HCT116 (cell line): ENCODE measurements at places on chromosomes 1 and 21.

GRCh38 chr1:77336729-77337128 is 54.9 kb downstream of the AK5 start:
- DNase-seq: no peak

GRCh38 chr1:74470936-74471335 is 41.5 kb downstream of the LRRC53 start:
- no peak for DNase-seq

DNA sequence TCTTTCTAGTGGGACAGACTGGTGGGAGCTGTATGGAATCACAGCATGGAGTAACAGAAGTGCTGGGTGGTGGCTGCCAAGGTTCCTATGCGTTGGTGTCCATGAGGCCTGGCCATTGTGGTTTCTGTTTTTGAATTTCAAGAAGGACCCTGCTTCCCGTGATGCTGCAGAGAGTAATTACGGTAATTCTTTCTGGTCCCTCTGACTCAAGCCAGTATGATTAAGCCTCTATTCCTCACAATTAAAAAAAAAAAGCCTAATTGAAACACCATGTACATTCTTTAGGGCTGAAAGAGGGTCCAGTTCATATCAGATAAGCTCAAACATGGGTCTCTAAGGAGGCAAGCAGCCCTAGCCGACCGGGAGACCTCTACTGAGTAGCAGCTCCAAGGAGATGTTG is 10.5 kb upstream of the C1orf21 start:
- no peak for DNase-seq

DNA sequence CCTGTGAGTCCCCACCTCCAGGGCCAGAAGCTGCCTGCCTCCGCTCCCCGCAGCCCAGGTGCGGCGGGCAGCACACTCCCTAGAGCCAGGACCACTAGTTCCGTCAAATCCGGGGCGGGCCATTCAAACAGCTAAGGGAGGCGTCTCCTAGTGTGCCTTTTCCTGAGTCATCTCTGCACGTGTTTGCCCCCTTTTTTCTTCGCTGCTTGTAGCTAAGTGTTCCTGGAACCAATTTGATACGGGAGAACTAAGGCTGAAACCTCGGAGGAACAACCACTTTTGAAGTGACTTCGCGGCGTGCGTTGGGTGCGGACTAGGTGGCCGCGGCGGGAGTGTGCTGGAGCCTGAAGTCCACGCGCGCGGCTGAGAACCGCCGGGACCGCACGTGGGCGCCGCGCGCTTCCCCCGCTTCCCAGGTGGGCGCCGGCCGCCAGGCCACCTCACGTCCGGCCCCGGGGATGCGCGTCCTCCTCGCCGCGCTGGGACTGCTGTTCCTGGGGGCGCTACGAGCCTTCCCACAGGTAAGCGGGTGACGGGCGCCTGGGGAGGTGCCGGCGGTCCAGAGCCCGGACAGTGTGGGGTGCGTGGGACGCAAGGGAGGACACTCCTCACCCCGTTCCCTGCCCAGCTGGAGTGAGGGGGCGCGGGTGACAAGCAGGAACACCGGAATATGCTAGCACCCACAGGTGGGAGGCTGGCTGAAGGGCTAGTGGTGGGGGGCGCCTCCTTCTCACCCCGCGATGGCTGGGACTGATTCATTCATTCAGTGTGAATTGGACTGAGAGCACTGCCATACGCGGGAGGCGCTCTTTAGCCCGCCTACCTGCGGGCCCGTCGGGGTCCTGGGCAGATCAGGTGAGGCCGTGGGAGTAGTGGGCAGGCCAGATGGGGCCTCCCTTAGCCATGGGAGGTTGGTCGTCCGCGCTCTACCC is at the start of gene TNFRSF8:
Gene TNFRSF8 (plus strand): TSS at position 163 of the 932 bp plus-strand sequence. CDS start 296 bp downstream, at position 459.
- DNase-seq: no peak

- no peak for DNase-seq
Measured at GRCh38 chr1:92784021-92784638, 778 bp downstream of the EVI5 start.
